Activated T-helper 1 cell treated with anti-CD3 and anti-CD28 coated beads, Interleukin-12 subunit alpha, Interleukin-12 subunit beta, Interleukin-2, Interleukin-4 antibody, amounts not matched to agents 30 ng/mL and 10 ng/mL and 1 ng/mL, durations not matched to agents 14 hours and 24 hours and 36 hours (primary cell): ENCODE measurements at places on chromosomes 4 and X. TPM values are rescaled to one million over a fixed set of nuclear protein-coding genes. Genes with fewer than 3 reads are reported as not detected.

SYP gene
- 2.9 and 3.3 TPM in 2 replicates for total RNA-seq

- no peaks in the 10 kb centered on the region for H3K4me1 ChIP-seq
- H3K36me3 ChIP-seq = no peaks in the 10 kb centered on the region
- H3K27me3 ChIP-seq = no peaks in the 10 kb centered on the region
- DNase-seq = no peak
Observed at GRCh38 chr4:35760807-35761206, 483.5 kb downstream of the ARAP2 start.

FAM114A1 gene
- 0.22 and 0.49 TPM in 2 replicates for total RNA-seq

DNA sequence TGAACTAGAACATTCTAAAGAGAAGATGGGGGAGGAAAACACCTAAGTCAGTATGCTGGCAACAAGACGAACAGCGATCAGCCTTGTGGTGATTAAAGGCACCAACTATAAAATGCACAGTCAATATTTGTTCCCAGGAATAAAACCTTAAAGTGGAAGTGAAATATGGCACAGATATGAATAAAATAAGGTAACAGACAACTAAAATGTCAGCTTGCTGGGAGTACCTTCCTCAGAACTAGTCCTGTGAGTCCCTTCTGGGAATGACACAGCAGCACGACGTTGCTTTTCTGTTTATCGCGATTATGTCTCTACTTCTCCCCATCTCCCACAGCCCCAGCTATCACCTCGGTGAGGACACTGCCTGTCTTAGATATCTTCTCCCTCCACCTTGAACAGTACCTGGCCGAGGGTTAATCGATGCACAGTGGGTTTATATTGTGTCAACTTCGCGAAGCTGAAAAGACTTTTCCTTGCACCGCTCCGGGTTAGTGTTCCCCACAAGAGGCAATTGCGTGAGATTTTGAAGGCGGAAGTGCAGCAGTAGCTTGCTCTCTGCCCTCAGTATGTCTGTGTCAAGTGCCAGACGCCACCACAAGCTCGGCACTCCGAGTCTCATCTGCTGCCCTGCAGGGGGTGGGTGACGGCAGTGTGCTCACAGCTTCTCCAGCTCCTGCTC, 17.4 kb downstream of the MTNR1A start:
- no peaks in the 10 kb centered on the region for H3K36me3 ChIP-seq
- H3K27ac ChIP-seq = no peak overlapping the region

CAPN6 gene
- total RNA-seq = not detected in 2 replicates

DNA sequence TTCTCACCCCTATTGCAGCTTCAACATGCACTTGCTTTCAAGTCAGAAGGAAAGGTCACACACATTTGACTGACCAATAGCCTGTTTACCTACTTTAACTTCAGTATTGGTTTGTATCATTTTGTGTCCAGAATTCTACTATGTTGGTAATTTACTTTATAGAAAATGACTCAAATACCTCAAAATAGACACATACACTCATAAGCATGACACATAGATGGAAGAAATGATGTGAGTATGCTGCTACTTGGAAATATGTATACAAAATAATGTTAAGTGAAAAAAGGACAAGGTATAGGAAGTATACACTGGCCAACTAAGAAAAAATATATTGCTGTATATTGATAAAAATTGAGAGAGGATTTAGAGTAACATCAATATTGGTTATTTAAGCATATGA, 98.8 kb upstream of the CASK start:
- H3K4me3 ChIP-seq = no peak overlapping the region
- H3K27me3 ChIP-seq = no peaks in the 10 kb centered on the region
- DNase-seq = no peak
- H3K27ac ChIP-seq = no peak overlapping the region
- peaks cover 13% of the 10 kb centered on the region for H3K4me1 ChIP-seq
- H3K36me3 ChIP-seq = peaks cover 2% of the 10 kb centered on the region

HEPH gene
- not detected in 2 replicates for total RNA-seq

SLITRK4 gene
- total RNA-seq = not detected in 2 replicates

- no peak overlapping the region for H3K4me3 ChIP-seq
- no peak for DNase-seq
- H3K36me3 ChIP-seq = no peaks in the 10 kb centered on the region
- H3K4me1 ChIP-seq = peaks cover 2% of the 10 kb centered on the region
- no peak overlapping the region for H3K27ac ChIP-seq
Observed at GRCh38 chr4:122863639-122864038, 37.0 kb downstream of the FGF2 start.

GRCh38 chrX:103628386-103629317, at the start of gene TCEAL1:
Gene TCEAL1 (plus strand): TSS chrX:103628975. CDS start chrX:103629917, 942 bp downstream.
- peak within 1 kb of the TSS; percentile 34 for H3K27ac ChIP-seq
- peak within 1 kb of the TSS; percentile 85 for H3K4me3 ChIP-seq
- H3K36me3 ChIP-seq = peaks cover 1% of the 10 kb centered on the region
- DNase-seq = no peak
- peaks cover 16% of the 10 kb centered on the region for H3K4me1 ChIP-seq
- H3K27me3 ChIP-seq = no peaks in the 10 kb centered on the region

GRCh38 chrX:40663078-40663740, 15.8 kb upstream of the CXorf38 start:
- H3K4me3 ChIP-seq = no peak overlapping the region
- no peak overlapping the region for H3K27ac ChIP-seq
- H3K36me3 ChIP-seq = peaks cover 26% of the 10 kb centered on the region
- DNase-seq = no peak
- no peaks in the 10 kb centered on the region for H3K4me1 ChIP-seq
- H3K27me3 ChIP-seq = no peaks in the 10 kb centered on the region

ZNF711 gene
- total RNA-seq = 0.20 and 0.23 TPM in 2 replicates

DNA sequence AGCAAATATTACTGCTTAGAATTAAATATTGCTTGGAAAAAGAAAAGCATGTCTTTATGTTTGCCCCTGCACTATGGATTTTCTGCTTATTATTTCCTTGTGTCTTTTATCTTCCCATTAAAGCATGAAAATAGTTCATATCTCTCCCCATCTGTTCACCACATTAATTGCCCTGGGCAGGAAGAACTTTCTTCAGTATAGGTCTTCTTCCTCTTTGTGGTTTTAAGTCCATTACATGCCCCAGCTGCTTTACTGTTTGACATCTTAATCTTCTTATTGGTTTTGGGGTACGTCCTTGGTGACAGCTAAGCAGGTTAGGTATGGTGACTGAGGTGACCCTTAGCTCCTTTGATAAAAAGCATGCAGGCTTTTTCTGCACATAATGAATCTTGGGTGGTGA, 157.3 kb downstream of the AASDH start:
- no peaks in the 10 kb centered on the region for H3K36me3 ChIP-seq
- peaks cover 4% of the 10 kb centered on the region for H3K27me3 ChIP-seq
- no peaks in the 10 kb centered on the region for H3K4me1 ChIP-seq
- no peak overlapping the region for H3K27ac ChIP-seq
- H3K4me3 ChIP-seq = no peak overlapping the region
- DNase-seq = no peak

GRCh38 chr4:152217896-152218295, 318.0 kb downstream of the FBXW7 start:
- H3K27ac ChIP-seq = no peak overlapping the region
- H3K4me1 ChIP-seq = peaks cover 39% of the 10 kb centered on the region
- no peak overlapping the region for H3K4me3 ChIP-seq
- peaks cover 14% of the 10 kb centered on the region for H3K36me3 ChIP-seq
- H3K27me3 ChIP-seq = no peaks in the 10 kb centered on the region
